ENCODE measurements at places on chromosomes 4 and X.

DNA sequence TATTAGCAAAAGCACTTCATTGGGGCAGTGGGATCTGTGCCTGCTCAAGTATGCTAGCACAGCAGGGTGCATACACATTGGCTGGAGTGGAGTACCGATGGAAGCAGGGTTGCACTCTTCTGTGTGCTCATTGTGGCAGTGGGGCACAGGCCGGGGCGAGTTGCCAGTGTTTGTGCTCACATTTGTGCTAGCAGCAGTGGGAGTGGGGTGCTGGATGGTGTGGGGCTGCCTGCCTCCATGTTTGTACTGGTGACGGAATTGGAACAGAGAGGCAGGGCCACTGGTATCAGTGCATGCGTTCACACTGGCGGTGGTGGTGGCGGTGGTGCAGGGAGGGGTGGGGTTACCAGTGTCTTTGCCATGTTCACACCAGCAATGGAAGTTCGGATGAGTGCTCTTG, 138.0 kb downstream of the POU4F2 start:
- DNase-seq = no peak

DNA sequence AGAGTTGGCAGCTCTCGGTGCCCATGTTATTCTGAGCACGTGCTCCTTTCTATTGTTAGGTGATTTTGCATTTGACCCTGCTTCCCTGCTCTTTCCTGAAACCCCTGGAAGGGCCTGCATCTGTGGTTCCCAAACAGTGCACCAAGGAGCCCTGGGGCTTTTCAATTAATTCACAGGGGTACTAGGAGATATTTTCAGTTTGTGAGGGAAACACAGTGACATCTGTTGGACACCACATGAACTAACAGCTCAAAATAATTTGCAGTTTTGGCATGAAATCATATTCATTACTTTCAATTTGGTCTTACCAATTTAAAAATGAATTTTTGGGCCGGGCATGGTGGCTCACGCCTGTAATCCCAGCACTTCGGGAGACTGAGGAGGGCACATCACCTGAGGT, 156.6 kb downstream of the GATB start:
- DNase-seq = no peak

DNA sequence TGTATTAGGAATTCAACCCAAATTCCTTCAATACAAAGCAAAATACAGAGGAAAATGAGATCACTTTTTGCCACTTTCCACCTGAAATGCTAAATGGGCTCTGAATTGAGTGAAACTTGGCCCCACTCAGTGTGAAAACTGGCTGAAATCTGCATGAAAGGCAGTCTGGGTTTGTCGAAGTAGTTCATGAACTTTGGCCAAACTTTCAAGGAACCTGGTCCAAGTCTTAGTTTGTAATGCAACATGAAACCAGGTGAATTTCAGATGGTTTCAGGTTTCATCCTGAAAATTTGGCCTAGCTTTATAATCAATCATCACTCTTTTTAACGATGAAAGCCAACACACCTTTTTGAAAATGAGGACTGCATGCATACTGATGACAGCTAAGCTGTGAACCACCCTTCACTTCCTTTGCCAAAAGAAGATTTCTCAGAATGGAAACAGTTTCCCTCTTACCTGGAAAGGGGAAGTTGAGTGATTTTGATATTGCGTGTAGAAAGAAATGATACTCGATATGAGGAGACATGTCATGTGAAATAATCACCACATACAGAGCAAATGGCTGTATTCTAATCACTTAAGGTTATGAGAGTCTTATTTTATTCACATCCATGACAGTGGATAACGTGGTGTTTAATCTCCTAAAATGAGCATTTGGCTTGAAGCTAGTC, 209.9 kb upstream of the ETNPPL start:
- no peak for DNase-seq

GRCh38 chrX:78131117-78131516, 8.3 kb downstream of the TAF9B start:
- DNase-seq = no peak

GRCh38 chr4:136748773-136749172, 783.5 kb downstream of the PCDH18 start:
- no peak for DNase-seq

DNA sequence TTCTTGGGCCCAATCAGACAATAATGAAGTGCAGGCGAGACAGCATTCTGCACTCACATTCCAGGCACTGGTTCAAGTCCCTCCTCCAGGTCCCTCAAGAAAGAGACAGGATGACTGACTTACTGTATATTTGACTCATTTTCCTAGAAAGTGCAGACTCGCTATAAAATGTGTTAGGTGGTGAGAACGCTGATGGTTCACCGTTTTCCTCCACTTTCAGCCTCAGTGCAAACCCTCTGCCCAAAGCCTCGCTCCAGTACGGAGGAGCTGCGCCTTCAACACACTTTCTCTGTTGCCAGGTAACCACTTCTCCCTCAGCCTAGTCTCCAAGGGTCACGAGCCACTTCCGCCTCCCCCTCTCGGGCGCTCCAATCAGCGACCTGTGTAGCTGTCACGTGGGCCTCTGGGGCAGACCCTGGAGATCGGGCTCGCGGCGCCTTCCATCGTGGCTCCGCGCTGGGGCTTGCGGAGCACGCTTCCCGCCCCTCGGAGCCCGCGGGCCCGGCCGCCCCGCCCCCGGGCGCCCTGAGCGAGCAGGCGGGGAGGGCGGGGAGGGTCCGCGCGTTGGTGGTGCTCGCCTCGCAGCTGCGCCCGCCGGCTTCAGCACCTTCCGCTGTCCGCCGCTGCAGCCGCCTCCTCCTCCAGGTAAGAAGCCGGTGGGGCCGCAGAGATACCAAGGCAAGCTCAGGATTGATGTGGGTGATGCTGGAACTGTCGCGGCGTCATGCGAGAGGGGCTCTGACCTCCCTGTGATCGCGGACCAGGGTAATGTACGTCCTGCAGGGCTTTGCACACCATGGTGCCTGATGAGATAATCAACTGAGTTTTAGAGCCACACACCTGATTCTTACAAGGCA, at the start of gene WDR17:
TSS of gene WDR17 (plus strand) at position 407 of the 857 bp plus-strand sequence. CDS start 45,740 bp downstream, outside the sequence.
- peak; percentile 83 for DNase-seq

- DNase-seq = no peak
Measured at GRCh38 chr4:77854431-77855111, 8.1 kb upstream of the MRPL1 start.
